ENCODE measurements at places on chromosomes 2 and 18. TPM values are rescaled to one million over a fixed set of nuclear protein-coding genes. Genes with fewer than 3 reads are reported as not detected.
A peak's percentile ranks its signal among the peaks of the same experiment; 100 is the strongest.

KATNAL2 gene
- total RNA-seq = 9.3 TPM

GAREM2 gene
- 6.5 TPM for total RNA-seq

IL1R1 gene
- total RNA-seq = 53.7 TPM

- H3K27me3 ChIP-seq = peaks cover 7% of the 10 kb centered on the region
- H3K4me3 ChIP-seq = no peak overlapping the region
- H3K36me3 ChIP-seq = no peaks in the 10 kb centered on the region
- H3K27ac ChIP-seq = no peak overlapping the region
- H3K4me1 ChIP-seq = no peaks in the 10 kb centered on the region
Measured at GRCh38 chr2:228105526-228106250, 75.8 kb downstream of the SPHKAP start.

- no peaks in the 10 kb centered on the region for H3K27me3 ChIP-seq
- no peak for DNase-seq
- H3K27ac ChIP-seq = no peak overlapping the region
Measured at GRCh38 chr2:122341007-122341406, 585.6 kb downstream of the TSN start.

DNA sequence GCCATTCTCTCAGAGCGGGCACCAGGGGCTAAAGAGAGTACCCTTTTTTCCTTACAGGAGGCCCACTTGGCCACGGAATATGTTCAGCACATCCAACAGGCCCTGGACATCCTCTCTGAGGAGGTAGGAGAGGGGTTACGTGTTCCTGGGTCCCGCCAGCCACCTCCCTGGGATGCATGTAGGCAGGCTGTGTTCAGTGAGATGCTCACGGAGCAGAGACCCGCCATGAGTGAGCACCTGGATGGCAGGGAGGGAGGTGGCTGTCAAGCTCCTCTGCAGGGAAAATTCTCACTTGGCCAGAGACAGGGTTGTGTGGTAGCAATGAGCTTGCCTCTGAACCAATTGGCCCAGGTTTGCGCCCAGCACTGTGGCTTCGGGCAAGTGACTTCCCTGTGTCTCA lies 123.1 kb upstream of the PPP1CB start:
- H3K27ac ChIP-seq = no peak overlapping the region
- no peak overlapping the region for H3K4me3 ChIP-seq
- DNase-seq = no peak

DNA sequence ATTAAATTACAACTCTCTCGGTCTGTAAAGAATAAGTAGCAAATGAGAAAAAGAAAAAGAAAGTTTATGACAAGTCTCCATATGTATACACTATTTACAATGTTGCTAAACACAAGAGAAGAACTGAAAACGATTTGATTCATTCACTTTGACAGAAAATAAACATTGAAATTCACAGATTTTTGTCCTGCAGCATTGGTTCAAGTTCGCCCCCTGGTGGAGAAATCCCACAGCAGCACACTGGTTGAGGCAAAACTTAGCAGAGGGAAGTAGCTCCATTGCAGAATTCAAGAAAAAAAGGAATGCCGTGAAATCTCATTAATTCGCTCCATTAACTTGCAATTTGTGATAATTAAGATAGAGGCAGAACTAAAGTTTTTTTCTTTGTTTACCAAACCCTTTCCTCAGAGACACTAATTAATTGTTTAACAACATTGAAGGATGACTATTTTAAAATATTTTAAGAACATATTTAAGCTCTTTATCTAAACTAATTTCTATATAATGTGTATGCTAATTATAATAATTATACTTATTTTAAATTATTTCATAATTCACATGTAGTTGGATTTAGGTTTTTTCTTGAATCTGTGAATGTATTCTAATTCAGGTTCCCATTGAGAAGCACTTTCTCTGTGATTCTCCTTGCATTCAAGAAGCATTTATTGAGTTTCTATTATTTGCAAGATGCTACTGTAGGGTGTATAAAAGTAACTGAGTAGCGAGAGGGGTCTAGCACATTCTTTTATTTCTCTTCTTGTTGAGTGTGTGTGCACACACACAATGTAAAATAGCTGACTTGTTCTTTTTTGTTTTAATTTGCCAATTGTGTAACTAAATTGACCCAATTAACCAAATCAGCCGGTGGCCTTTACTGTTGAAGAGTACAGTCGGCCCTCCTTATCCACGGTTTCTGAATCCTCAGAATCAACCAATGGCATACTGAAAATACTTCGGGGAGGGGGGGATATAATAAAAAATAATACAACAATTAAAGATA lies 74.1 kb downstream of the COL4A3 start:
- no peak overlapping the region for H3K27ac ChIP-seq
- peaks cover 16% of the 10 kb centered on the region for H3K27me3 ChIP-seq
- no peaks in the 10 kb centered on the region for H3K36me3 ChIP-seq
- no peak for DNase-seq
- no peak overlapping the region for H3K4me3 ChIP-seq

DNA sequence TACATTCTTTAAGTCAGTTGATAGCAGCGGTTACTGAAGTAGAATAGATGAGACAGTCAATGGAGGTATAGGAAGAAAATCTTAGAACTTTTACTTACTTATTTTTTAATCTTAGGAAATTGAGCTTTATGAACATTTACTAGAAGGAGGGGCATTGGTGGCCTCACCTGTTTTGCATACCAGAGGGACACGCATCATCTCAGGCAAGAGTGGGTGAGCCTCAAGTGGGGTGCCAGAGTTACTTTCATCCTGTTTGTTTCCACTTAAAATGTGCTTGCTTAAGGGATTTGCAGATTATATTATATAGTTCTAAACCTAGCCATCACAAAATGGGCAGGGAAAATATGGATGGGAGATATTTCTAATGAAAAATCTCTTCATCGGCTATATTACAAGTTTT lies 61.6 kb downstream of the WDR7 start:
- no peak overlapping the region for H3K4me3 ChIP-seq

- H3K4me3 ChIP-seq = no peak overlapping the region
- no peaks in the 10 kb centered on the region for H3K36me3 ChIP-seq
Measured at GRCh38 chr18:32717126-32717525, 55.7 kb downstream of the KLHL14 start.

GRCh38 chr18:54251606-54252390 lies 17.5 kb upstream of the POLI start:
- peaks cover 34% of the 10 kb centered on the region for H3K4me1 ChIP-seq
- no peaks in the 10 kb centered on the region for H3K36me3 ChIP-seq
- no peak for DNase-seq
- peak overlapping the region; percentile 6 for H3K27ac ChIP-seq
- H3K27me3 ChIP-seq = no peaks in the 10 kb centered on the region

GRCh38 chr2:120312860-120313694 lies 32.9 kb upstream of the INHBB start:
- H3K36me3 ChIP-seq = no peaks in the 10 kb centered on the region
- H3K4me3 ChIP-seq = peak overlapping the region; percentile 69
- H3K27ac ChIP-seq = no peak overlapping the region
- H3K4me1 ChIP-seq = peaks cover 10% of the 10 kb centered on the region
- peaks cover 12% of the 10 kb centered on the region for H3K27me3 ChIP-seq

- no peak overlapping the region for H3K27ac ChIP-seq
- no peak overlapping the region for H3K4me3 ChIP-seq
- H3K36me3 ChIP-seq = peaks cover 18% of the 10 kb centered on the region
- H3K4me1 ChIP-seq = peaks cover 25% of the 10 kb centered on the region
Measured at GRCh38 chr2:62727259-62727867, 21.9 kb downstream of the EHBP1 start.

- H3K27ac ChIP-seq = peak overlapping the region; percentile 53
- H3K27me3 ChIP-seq = no peaks in the 10 kb centered on the region
- H3K4me3 ChIP-seq = no peak overlapping the region
- DNase-seq = no peak
- no peaks in the 10 kb centered on the region for H3K36me3 ChIP-seq
Measured at GRCh38 chr18:8051453-8051852, 484.3 kb downstream of the PTPRM start.

DNA sequence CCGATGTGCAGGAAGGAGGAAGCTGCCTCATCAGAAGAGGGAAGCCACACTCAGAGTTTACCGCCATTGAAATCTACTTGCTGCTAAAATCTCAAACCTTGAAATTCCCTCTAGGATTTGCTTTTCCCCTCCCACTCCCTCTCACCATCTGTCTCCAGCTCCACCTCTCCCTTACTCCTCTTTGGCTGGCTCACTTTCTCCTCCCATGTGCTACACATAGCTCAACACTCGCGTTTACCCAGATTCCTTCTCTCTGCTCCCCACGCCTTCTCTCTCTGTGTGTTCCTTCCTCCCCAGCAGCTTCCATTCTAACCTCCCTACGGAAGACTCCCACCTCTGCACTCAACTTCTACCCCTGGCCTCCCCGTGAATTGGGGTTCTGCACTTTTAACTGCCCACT lies 143.1 kb downstream of the DNER start:
- no peak overlapping the region for H3K4me3 ChIP-seq
- H3K36me3 ChIP-seq = no peaks in the 10 kb centered on the region
- H3K27me3 ChIP-seq = peaks cover 9% of the 10 kb centered on the region

GRCh38 chr2:177667626-177668025 lies 275.1 kb downstream of the AGPS start:
- H3K27me3 ChIP-seq = no peaks in the 10 kb centered on the region
- no peaks in the 10 kb centered on the region for H3K4me1 ChIP-seq
- H3K27ac ChIP-seq = no peak overlapping the region
- no peaks in the 10 kb centered on the region for H3K36me3 ChIP-seq
- no peak for DNase-seq

All from chondrocyte (in vitro differentiated cells).